Astrocyte (in vitro differentiated cells and primary cell): ENCODE measurements at places on chromosomes 11 and 22.
A peak's percentile ranks its signal among the peaks of the same experiment; 100 is the strongest.

DNA sequence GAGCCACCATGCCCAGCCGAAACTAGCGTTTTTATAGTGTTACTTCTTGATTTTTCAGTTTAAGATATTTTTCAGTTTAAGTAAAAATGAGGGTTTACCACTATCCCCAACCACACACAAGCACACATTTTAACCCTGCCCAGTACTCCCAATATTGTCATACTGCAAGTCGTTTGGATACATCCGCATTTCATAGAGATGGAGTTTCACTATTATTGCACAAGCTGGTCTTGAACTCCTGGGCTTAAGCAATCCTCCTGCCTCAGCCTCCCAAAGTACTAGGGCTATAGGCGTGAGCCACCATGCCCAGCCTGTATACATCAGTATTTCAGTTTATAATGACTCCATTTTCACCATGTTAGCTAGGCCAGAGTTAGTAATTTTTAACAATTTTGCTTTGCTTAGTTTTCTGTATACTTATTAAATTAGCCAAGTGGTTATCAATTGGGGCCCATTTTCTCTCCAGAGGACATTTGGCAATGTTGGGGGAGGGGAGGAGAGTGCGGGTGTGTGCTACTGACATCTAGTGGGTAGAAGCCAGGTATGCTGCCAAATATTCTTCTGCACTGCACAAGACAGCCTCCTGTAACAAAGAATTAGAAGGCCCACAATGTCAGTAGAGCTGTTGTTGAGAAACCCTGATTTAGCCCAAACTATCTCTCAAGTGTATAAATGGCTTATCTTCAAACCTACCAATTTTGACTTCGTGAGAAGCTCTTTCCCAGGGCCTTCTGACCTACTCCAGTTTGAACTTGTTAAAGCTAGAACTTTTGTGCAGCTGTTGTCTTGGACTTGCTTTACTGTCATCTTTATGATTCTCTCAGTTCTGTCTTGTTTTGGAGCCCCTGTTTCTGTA is 7.3 kb downstream of the USP47 start:
- peak; percentile 51 for DNase-seq

DNA sequence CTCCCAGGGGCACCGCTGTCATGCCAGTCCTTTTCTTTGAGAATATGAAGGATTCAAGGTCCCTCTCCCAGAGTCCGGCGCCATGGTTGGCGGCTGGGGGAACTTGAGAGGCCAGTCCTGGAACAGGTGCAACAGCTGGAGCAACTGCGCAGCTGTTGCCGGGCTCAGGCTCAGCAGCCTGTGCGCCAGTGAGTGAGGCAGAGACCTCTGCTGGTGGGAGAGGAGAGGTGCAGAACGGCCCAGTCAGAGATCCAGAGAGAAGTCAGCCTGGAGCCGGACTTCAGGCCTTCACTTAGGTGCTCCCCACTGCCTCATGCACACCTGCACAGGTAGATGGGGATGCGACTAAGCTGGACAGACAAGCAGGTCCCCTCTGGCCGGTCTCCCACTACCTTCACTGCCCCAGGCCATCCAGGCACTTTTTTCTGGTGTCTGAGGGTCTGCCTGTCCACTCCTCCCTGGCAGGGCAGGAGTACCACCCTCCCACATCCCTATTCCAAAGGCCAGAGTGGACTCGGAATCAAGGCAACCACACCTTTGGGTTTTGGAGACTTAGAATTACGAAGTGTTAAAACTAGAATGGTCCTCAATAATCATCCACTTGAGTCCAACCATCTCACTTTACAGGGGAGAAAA is 4.6 kb downstream of the CHRDL2 start:
- peak; percentile 30 for DNase-seq

GRCh38 chr11:26930518-26931247 is 63.2 kb upstream of the FIBIN start:
- peak; percentile 72 for DNase-seq

DNA sequence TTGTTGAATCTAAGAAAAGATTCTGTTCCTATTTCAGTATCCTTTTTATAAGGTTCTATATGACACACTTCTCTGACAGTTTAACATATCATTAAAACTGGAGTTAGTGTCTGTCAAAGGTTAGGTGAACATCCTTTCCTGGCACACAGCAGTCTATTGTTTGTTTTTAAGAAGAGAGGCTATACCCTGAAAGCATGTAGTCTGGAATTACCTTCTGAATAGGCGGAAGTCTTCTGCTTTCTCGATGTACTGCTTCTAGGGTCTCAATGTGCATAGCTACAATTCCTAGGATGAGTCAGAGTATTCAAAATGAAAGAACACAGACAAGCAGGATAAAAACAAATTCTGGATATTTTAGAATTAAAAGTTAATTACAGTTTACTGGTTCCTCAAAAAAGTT is 188.6 kb downstream of the SWAP70 start:
- peak; percentile 42 for DNase-seq

DNA sequence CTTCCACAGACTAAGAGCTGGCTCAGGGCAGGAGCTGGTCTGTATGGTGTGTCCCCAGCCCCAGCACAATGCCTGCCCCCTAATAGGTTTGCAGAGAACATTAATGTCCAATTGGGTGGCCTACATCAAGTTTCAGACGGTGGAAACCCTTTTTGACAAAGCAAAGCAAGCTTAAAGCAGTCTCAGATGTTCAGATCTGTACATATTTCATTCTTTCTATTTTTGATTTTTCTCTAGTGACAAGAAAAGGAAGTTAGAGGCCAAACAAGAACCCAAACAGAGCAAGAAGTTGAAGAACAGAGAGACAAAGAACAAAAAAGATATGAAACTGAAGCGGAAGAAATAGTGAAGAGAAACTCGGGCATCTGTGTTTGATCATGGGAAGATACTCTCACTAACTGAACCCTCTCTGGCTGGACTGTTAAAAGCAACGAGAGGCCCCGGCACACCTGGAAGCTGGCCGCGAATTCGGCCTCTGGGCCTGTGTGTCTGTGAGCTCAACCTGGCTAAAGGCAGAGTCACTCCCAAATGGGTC is 40.5 kb downstream of the NAT10 start:
- no peak for DNase-seq

GRCh38 chr22:30056015-30056414 is 24.2 kb upstream of the HORMAD2 start:
- no peak for DNase-seq

- no peak for DNase-seq
Measured at GRCh38 chr11:67366546-67366945, 6.9 kb downstream of the CLCF1 start.

DNA sequence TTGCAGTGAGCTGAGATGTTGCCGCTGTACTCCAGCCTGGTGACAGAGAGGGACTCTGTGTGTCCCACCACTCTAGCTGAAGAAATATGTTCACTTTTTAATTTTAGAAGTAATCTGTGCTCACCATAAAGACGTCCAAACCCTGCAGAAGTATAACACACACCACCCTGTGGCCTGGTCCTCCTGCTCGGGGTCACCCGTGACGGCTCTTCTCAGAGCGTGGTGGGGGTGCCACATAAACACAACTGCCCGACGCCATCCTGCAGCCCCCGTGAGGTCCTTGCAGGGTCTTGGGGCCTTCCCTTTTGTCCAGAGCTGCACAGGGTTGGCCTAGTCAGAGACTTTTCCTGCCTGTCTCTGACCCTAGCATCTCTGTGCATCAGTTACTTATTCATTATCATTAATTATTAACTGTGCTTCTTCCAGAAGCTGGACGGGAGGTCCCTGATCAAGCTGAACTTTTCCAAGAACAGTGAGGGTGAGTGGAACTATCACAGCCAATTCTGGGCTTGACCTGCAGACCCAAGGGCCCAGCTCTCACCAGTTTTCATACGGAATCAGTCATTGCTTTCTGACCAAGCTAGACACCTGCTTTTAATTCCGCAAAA is 8.9 kb downstream of the PPIL2 start:
- no peak for DNase-seq

- DNase-seq: no peak
Measured at GRCh38 chr22:22957090-22957489, 69.5 kb downstream of the IGLL5 start.

DNA sequence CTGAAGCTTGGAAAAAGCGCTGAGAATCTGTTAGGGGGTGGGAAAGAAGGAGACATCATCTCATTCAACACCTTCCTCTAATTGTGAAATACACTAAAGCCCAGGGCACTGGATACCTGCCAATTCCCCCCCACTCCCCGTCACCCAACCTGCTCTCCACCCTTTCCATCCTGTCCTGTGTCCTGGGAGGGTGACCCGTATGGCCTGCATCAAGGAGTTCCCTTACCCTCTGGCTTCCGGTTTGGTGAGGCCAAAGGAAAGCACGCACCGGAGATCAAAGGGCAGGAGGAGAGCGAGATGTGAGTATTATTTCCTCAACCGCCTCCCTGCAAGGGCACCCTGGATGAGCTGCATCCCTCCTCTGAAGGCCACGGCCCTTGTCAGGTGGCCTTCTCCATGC is 65.0 kb upstream of the PTPRJ start:
- no peak for DNase-seq

DNA sequence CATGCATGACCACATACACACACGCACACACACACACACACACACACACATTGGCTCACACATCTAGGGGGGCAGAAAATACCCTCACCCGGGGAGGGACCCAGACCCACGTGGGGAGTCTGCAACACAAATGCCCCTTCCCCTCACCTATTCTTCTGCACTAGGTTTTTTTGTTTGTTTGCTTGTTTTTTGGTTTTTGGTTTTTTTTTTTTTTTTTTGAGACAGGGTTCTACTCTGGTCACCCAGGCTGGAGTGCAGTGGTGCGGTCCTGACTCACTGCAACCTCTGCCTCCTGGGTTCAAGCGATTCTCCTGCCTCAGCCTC is 28.4 kb downstream of the WEE1 start:
- no peak for DNase-seq

DNA sequence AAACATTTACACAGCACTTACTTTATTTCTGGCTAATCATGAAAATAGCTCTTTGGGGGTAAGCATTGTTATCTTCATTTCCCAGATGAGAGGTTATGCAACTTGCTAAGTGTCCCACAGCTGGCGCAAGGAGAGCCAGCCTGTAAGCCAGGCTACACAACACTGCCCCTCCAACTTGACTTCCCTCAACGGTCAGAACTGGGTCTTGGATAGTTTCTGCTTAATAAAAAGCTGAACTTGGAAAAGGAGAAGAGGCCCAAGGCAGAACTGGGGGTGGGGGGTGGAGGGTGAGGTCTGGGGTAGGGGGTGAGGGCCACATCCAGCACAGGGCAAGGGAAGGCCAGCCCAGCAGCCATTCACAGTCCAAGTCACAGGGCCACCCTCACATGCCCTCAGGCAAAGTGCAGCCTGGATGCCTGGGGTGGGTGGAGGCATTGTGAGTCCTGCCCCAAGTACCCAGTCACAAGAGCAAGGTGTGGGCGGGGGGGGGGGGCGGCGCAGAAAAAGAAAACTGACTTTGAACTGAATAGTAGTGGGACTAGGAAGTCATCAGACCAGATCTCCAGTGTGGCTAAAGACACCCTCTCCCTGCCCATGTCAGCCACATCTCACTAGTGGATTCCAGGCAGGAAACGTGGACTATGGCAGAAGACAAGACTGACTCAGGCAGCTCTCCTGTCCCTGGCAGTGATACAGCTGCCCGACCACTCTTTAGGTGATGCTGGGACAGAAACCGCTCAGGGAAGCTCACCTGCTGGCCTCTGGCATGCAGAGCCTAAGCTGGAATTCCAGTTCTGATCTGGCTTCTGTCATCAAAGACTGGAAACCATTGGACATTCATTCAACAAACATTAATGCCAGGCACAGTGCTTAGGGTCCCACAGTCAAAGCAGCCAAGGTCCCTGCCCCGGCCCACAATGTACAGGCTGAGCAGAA is 52.4 kb downstream of the PACSIN2 start:
- DNase-seq: no peak

DNA sequence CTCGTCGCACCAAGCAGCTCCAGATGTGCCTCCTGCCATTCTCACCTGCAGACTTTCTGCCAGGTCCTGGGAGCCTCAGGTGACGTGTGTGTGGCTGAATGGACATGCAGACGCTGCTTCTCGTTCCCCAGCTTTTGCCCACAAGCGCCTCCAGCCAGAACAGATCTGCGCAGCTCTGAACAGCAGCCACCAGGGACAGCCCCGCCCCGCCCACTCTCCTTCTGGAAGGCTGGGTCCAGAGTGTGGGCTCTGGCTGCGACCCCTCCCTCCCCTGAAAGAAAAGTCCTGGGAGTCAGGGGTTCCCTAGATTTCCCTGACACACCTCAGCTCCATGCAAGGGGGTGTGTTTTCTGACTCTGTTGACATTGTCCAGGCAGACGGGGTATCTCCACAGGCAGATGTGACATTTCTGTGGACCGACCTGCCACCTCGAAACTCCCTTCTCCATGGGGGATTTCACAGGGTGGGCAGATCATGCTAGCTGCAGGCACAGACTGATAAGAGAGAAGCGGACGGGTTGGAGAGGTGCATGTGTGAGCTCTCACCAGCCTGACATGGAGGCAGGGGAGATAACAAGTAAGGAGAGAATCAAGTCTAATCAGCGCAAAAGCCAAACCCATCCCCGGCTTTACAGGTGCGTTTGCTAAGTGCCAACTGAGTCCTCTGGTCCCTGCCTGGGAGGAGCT is 19.8 kb downstream of the SLCO2B1 start:
- no peak for DNase-seq

DNA sequence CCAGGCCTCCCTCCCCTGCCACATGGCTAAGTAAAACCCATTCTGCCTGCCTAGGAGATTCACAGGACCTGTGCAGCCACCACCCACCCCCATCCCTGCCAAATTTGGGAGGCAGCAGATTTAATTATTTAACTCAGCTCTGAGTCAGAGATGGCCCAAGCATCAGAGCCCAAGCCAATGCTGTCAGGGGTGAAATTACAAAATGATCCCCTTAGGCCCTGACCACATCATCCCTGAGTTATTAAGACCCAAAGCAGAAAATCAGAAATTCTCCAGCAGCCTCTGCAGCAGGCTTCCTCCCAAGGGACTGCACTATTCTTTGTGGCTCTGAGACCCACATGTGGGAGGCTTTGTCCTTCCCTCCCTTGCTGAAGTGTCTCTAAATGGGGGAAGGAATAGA is 52.8 kb upstream of the RRAS2 start:
- DNase-seq: peak; percentile 75

- no peak for DNase-seq
Measured at GRCh38 chr22:36406721-36407120, 19.0 kb upstream of the MYH9 start.

- no peak for DNase-seq
Measured at GRCh38 chr11:77113382-77114088, 10.9 kb downstream of the OMP start.

DNA sequence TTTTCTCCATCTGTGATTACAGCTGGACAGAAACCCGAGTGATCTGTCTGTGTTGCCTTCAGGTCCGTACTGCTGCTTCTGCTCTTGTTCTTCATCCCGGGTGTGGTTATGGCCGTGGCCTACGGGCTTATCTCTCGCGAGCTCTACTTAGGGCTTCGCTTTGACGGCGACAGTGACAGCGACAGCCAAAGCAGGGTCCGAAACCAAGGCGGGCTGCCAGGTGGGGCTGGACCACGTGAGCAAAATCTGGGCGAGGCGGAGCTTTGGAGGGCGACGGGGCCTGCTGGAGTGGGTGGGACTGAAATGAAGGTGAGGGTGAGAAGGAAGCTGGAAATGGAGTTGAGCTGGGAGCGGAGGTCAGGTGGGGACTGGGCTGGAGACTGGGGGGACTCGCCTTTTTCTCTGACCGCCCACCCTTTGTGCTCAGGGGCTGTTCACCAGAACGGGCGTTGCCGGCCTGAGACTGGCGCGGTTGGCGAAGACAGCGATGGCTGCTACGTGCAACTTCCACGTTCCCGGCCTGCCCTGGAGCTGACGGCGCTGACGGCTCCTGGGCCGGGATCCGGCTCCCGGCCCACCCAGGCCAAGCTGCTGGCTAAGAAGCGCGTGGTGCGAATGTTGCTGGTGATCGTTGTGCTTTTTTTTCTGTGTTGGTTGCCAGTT is 11.1 kb downstream of the CCKBR start:
- no peak for DNase-seq

- no peak for DNase-seq
Measured at GRCh38 chr11:127182586-127183203, 182.1 kb upstream of the KIRREL3 start.

- DNase-seq: no peak
Measured at GRCh38 chr11:25755381-25755780, 576.5 kb upstream of the ANO3 start.
